Activated CD4-positive, alpha-beta memory T cell treated with anti-CD3 and anti-CD28 coated beads for 36 hours (primary cell): ENCODE measurements at places on chromosomes 1 and 21. TPM values are rescaled to one million over a fixed set of nuclear protein-coding genes. Genes with fewer than 3 reads are reported as not detected.
A peak's percentile ranks its signal among the peaks of the same experiment; 100 is the strongest.

- H3K4me1 ChIP-seq: peaks cover 35% of the 10 kb centered on the region
- DNase-seq: peak; percentile 79
- no peak overlapping the region for H3K27ac ChIP-seq
Observed at GRCh38 chr1:27598902-27599528, 4.9 kb downstream of the AHDC1 start.

DNA sequence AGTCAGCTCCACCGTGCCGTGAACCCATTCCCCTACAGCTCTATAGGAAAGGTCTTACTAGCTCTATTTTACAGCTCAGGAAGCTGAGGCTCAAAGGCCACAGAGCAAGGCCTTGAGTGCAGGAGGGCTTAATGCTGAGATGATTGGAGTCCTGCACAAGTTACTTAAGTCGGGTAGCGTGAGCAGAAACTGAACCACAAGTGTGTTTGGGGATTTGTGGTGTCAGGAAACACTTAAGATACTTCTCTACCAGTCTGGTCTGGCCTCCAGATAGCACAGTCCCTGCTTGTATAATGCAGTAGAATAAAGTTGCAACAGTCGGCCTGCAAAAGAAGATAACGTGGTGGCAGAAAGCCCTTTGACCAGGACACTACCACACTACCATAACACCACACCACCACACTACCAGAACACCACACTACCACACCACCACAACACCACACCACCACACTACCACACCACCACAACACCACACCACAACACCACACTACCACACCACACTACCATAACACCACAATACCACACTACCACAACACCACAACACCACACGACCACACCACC, 118.1 kb downstream of the SPSB1 start:
- peak; percentile 27 for DNase-seq
- H3K27me3 ChIP-seq: no peaks in the 10 kb centered on the region
- peak overlapping the region; percentile 31 for H3K27ac ChIP-seq
- H3K4me1 ChIP-seq: peaks cover 29% of the 10 kb centered on the region

- no peak overlapping the region for H3K4me3 ChIP-seq
- no peaks in the 10 kb centered on the region for H3K36me3 ChIP-seq
- peaks cover 2% of the 10 kb centered on the region for H3K27me3 ChIP-seq
- DNase-seq: no peak
- no peaks in the 10 kb centered on the region for H3K4me1 ChIP-seq
Observed at GRCh38 chr1:165226326-165226725, 130.2 kb downstream of the LMX1A start.

GRCh38 chr1:71667216-71667615, 586.4 kb upstream of the ZRANB2 start:
- H3K4me1 ChIP-seq: no peaks in the 10 kb centered on the region
- H3K27me3 ChIP-seq: no peaks in the 10 kb centered on the region
- H3K4me3 ChIP-seq: no peak overlapping the region
- H3K27ac ChIP-seq: no peak overlapping the region

DNA sequence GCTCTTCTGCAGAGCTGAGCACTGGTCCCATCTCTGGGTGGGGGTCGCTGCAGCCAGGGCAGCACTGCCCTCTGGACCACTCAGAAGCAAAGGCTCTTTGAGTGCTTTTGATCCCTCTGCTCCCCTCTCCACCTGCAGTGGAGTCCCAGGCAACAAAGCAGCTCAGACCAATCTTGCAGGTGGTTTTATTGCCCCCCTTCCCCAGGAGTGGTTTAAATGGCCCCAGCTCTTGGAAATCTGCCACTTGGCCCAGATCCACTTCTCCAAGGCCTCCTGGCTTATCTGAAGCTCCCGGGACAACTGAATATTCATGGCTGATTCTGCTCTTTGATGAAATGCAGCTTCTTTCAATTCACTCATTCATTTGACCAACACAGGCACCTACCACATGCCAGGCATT, 2.7 kb downstream of the STUM start:
- DNase-seq: no peak
- H3K36me3 ChIP-seq: no peaks in the 10 kb centered on the region
- H3K27ac ChIP-seq: no peak overlapping the region
- peaks cover 50% of the 10 kb centered on the region for H3K27me3 ChIP-seq
- H3K4me1 ChIP-seq: peaks cover 14% of the 10 kb centered on the region

DNA sequence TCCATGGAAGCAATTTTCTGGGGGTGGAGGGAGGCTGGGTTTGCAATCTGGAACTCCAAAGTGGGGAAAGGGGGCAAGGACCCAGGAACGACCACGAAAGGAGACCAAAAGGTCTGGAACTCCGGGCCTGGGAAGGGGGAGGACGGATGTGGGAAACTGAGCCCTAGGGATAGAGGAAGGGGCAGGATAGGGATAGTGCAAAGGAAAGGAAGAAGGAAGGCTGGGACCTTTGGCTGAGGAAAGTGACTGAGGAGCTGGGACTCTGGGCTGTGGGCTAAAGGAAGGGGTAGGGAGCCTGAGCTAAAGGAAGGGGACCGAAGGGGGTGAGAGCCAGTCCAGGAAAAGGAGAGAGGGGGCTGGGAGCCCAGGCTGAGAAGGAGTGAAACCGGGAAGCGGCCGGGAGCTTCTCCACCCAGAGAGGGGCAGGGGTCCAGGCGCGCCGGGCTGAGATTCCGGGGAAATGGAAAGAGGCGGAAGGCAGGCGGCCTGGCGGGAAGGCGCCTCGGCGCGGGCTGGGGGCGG, 395 bp downstream of the SLC9A1 start:
- H3K27me3 ChIP-seq: no peaks in the 10 kb centered on the region
- peak overlapping the region; percentile 83 for H3K4me3 ChIP-seq
- DNase-seq: no peak
- peaks cover 2% of the 10 kb centered on the region for H3K36me3 ChIP-seq

THEMIS2 gene
- 29.3 TPM for total RNA-seq

DNA sequence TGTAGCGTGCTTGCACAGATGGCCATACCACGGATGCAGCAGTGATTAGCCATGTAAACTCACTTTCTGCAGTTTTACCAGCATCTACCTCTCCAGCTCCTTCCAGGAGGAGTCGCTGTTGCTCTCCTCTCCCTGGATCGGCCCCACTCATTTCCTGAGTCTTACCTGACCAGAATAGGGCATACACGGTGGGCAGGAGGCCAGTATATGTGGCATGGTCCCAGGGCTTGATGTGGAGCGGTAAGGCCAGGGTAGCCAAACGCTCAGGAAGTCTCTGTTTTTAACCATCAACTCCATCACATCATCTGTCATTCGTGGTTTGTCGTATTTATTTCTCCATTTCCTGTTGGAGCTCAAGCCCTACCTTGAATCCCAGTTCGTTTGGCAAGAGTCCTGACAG, 163.4 kb upstream of the USP24 start:
- DNase-seq: peak; percentile 52
- H3K27ac ChIP-seq: no peak overlapping the region
- H3K27me3 ChIP-seq: peaks cover 2% of the 10 kb centered on the region
- no peak overlapping the region for H3K4me3 ChIP-seq
- no peaks in the 10 kb centered on the region for H3K36me3 ChIP-seq

DNA sequence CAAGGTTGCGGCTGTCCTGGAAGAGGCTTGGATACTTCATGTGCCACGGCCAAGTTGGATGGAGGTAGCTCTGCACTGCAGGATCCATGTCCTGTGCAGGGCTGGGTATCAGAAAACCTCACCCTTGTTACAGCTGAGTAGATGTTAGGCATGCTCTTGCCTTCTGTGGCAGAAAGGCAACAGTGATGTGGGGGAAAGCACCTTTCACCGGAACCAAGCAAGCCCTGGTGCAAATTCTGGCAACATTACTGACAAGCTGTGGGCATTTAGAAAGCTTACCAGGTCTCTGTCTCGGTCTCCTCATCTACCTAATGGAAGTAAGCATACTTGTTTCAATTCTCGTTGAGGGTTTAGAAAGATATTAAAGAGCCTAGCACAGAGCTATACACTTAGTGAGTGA, 14.5 kb upstream of the CDCA8 start:
- H3K27ac ChIP-seq: no peak overlapping the region
- peaks cover 4% of the 10 kb centered on the region for H3K36me3 ChIP-seq
- H3K4me1 ChIP-seq: peaks cover 20% of the 10 kb centered on the region

DNA sequence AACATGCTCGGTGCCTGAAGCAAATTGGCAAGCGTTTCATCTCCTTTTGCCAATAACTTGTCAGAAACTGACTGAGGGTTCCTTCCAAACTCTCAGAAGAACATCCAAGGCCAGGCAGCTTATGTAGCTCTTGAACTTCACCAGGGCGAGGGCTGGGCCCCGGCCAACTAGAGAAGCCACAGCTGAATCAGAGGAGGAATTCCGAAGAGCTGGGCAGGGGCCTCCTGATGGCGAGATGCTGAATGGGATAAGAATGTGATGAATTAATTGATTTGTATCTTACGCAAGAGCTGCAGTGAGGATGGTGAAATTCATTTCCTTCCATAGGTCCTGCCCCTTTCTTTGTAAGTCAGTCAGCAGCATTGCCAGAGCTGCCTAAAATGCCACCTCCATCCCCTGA, 345.8 kb downstream of the KIF26B start:
- no peaks in the 10 kb centered on the region for H3K4me1 ChIP-seq
- DNase-seq: no peak
- H3K36me3 ChIP-seq: no peaks in the 10 kb centered on the region
- no peaks in the 10 kb centered on the region for H3K27me3 ChIP-seq
- H3K4me3 ChIP-seq: no peak overlapping the region
- no peak overlapping the region for H3K27ac ChIP-seq

DNA sequence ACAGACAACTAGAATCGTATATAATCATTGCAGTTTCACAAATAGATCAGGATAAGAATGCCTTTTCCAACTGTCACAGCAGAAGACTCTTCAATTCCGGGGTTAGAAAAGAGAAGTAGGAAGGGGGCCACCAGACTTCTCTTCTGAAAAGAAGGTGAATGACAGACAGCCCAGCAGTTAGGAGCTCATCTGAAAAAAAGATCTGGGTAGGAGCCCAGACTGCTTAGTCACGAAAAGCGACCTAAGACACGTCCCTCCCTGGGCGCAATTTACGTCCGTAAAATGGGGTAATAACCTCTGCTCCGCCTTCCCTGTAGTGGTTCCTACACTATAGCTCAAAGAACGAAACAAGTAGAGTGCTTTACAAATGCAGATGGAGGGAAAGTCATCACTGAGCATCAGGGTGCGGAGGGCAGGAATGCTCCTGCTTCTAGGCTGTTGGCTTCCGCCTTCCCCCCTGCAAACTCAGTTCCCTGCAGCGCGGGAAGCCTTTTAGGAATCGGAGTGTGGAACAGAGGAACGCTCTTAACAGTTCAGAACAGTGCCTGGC, 582 bp downstream of the ORC1 start:
- no peaks in the 10 kb centered on the region for H3K27me3 ChIP-seq
- DNase-seq: peak; percentile 76
- peaks cover 54% of the 10 kb centered on the region for H3K36me3 ChIP-seq
- H3K4me3 ChIP-seq: peak overlapping the region; percentile 100

DNA sequence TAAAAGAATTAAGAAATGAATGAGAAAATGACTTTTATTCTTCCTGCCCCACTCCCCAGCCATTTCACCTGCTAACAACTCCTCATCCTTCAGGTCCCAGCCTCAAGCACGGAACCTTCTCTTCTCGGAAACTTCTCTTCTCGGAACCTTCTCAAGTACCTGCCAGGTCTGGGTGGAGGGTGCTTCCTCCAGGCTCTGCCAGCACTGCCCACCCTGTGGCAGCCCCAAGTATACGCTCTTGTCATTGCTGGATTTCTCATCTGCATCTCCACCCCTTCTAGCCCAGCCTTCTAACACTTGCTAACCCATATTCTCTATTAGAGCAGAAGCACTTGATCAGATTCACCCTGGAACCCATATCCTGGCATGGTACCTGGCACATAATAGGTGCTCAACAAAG, 3.9 kb upstream of the IFFO2 start:
- peaks cover 20% of the 10 kb centered on the region for H3K4me1 ChIP-seq
- H3K27me3 ChIP-seq: peaks cover 2% of the 10 kb centered on the region
- H3K4me3 ChIP-seq: no peak overlapping the region
- DNase-seq: no peak
- H3K27ac ChIP-seq: no peak overlapping the region
- no peaks in the 10 kb centered on the region for H3K36me3 ChIP-seq

DNA sequence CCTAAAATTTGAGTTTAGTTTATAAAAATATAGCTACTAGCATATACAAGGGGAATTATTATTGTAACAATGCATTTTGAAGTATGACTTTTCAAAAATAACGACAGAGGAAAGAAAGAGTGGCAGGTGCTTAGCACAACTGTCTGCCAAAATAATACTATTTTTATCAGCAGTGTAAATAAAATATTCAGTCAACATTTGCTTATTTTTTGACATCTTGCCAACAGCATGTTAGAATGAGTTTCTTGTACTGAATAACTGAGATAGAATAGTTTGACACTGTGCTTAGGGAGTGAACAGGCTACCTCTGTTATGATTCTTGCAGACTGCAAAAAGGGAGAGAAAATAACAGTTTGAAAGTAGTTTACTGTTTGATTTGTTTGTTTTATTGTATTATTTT, 909.8 kb downstream of the BRINP3 start:
- H3K27ac ChIP-seq: no peak overlapping the region
- no peaks in the 10 kb centered on the region for H3K27me3 ChIP-seq
- H3K4me3 ChIP-seq: no peak overlapping the region
- no peak for DNase-seq
- no peaks in the 10 kb centered on the region for H3K4me1 ChIP-seq

- H3K4me1 ChIP-seq: no peaks in the 10 kb centered on the region
- H3K27ac ChIP-seq: no peak overlapping the region
- no peaks in the 10 kb centered on the region for H3K36me3 ChIP-seq
- DNase-seq: no peak
Observed at GRCh38 chr21:23478381-23478780, 2128.9 kb downstream of the MRPL39 start.

GRCh38 chr21:44330698-44331097, 8.5 kb downstream of the CFAP410 start:
- no peak overlapping the region for H3K4me3 ChIP-seq
- no peaks in the 10 kb centered on the region for H3K36me3 ChIP-seq
- no peaks in the 10 kb centered on the region for H3K4me1 ChIP-seq
- no peaks in the 10 kb centered on the region for H3K27me3 ChIP-seq
- DNase-seq: no peak

VCAM1 gene
- total RNA-seq: not detected

DNA sequence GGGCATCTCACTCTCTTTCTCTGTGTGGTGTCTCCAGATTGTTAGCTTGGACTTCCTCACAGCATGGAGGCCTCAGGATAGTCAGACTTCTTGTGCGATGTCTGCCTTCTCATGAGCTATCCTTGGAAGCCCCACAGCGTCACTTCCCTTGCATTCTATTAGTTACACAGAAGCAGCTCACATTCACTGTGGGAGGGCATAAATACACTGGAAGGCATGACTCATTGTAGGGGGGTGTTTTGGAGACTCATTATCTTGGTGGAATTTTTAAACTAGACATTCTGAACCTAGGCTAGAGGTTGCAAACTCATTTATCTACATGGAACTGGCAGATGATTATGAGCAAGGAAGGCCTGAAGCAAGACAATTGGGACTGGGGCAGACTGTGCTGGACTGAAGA, 21.4 kb upstream of the FASLG start:
- H3K36me3 ChIP-seq: peaks cover 8% of the 10 kb centered on the region
- peaks cover 16% of the 10 kb centered on the region for H3K27me3 ChIP-seq
- H3K4me1 ChIP-seq: peaks cover 58% of the 10 kb centered on the region
- DNase-seq: peak; percentile 56
- H3K4me3 ChIP-seq: no peak overlapping the region
- H3K27ac ChIP-seq: peak overlapping the region; percentile 65

PLPP3 gene
- total RNA-seq: not detected

GRCh38 chr1:22443332-22443731, 8.3 kb upstream of the ZBTB40 start:
- H3K4me3 ChIP-seq: no peak overlapping the region
- no peaks in the 10 kb centered on the region for H3K4me1 ChIP-seq
